ENCODE measurements at places on chromosomes 11 and 22. TPM values are rescaled to one million over a fixed set of nuclear protein-coding genes. Genes with fewer than 3 reads are reported as not detected.

Gene PKP3
- 1.1 TPM for total RNA-seq

Gene ALDH3B1
- total RNA-seq: 1.3 TPM

DNA sequence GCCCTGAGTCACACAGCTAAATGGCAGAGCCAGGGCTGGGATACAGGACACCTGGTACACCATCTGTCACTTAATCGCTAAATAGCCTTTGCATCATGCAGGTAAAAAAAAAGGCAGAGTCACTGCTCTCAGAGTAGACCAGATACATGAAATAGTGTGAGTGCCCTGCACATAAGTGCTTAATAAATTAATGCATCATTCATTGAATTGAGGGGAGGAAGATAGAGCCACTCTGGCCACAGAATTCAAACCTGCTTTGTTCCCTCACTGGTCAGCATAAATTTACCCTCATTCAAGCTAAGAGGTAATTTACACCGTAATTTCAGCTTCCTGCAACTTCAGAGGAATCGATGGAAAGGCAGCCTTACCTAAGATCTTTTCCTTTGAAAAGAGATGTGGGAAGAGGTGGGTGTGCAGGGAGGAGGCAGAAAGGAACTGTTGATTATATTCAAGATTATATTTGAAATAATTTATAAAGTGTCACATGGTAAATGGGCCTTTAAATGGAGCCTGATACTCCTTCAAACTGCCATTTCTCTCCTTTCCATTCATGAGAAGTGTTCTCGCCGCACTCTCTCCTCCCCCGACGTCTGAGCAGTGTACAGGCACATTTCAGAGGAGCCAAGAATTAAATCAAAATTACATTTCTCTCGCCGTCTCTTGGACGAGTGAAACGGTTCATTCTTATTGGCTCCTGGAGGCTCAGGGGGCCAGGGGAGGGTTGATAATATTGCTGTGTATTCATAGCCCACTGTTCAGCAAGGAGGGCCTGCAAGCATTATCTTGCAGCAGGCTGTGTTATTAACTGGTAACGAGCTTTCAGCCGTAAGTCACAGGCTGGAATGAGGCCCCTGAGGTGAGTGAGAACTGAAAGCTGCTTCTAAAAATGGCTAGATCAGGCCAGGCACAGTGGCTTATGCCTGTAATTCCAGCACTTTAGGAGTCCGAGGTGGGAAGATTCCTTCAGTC, 52.2 kb upstream of the HMGXB4 start:
- DNase-seq: no peak

DNA sequence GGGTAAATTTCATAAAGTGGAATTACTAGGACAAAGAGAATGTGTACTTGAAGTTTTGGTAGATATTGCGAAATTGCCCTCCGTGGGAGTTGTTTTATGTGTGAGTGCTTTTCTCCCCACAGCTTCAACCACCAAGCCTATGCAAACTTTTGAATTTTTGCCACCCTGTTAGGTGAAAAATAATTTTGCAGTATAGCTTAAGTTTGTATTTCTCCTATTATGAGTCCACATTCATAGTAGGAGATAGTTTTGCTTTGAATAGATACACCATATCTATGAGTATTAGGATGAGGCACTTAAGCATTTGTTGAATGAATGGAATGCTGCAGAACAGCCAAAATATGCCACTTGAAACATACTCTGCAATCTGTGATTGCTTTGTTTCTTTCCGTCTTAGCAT, 43.6 kb downstream of the UVRAG start:
- DNase-seq: peak; percentile 63

GRCh38 chr11:71079795-71080194, 172.6 kb downstream of the SHANK2 start:
- no peak for DNase-seq

GRCh38 chr11:127218275-127218608, 217.7 kb upstream of the KIRREL3 start:
- DNase-seq: no peak

DNA sequence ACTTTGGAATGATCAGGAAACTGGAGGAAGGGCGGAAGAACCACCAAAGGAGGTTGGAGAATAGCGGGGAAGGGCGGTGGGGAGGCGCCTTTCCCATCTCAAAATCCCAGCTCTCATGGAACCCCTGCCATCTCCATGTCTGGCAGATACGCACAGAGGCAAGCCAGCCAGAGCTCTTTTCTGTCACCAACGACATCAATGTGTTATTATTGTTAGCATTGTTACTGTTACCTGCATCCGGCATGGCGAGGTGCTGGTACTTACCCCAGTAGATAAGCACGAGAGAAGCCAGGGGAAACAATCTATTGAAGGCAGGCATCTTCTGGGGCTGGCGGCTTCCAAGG, 969 bp downstream of the SCN3B start:
- no peak for DNase-seq

DNA sequence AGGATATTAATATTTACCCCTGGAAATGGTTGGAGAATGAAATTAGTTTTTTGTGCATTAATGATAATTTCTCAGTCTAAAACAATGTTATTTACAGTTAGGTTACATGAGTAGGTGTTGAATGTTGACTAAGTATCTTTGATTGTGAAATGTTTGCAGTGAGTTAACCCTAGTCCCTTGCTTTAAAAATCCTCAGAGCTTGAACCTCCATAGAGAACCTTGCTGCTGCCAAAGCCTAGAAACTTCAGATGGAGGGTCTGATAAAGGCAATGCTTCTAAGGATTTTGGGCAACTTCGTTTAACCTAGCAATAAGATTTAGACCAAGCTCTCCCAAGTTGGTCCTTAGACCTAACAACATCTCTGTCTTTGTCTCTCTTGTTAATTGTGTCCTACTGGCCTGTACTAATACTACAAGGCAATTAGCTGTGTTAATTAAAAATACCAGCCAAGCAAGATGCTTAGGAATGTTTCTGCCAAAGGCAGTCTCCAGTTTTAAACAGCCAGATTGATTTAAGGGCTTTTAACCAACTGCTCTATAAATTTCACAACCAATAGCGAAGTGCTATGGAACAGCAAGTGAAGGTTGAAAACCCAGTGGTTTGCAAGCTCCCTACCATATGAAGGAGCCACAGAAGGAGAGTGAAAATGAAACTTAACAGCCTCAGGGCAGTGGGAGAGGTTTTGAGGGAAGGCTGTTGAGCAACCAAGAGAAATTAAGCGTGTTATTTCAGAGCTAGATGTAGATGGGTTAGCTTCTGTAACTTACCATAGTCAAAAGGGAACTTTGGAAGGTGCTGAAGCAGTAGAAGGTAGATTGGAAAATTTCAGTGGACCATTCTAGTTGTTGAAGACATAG, 295.9 kb upstream of the ANO5 start:
- no peak for DNase-seq

DNA sequence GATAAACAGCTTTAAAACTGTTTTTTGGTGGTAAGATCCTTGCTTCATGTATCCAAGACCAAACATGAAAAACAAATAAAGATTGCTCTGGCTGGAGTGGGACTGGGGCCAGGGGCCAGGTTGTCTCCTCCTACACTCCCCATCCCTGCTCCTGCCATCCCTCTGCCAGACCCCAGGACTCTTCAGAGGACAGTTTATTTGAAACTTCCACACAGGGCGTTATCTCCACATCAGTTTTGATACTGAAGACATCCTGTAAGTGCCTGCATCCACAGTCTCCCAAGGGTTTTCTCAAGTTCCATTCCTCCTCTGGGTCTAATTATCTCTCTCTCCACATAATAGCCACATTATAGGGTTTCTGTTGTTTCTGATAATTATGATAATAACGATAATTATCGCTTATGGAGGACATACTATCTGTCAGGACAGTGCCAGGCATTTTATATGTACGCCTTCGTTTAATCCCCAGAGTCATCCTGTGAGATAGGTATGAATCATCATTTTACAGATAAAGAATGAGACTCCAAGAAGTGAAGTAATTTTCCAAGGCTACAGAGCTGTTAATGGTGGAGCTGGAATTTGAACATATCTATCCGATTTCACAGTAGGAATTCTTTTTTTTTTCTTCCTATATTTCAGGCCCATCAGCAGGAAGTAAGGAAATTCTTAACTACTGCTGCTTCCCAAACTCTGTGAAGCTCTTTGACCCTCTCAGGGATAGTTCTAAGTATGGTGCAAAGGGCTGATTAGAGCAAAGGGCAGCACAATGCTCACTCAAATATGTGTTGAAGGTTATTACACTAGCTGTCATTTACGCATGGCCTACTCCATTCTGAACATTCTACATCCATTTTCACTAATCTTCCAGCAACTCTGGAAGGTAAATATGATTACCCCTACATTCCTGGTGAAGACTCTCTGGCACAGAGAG, 488.0 kb upstream of the CCDC90B start:
- DNase-seq: peak; percentile 1

All from astrocyte (in vitro differentiated cells and primary cell).